ENCODE measurements at places on chromosomes 6 and 20. TPM values are rescaled to one million over a fixed set of nuclear protein-coding genes. Genes with fewer than 3 reads are reported as not detected.

Gene HBS1L
- 77.2 TPM for total RNA-seq

Gene B3GAT2
- 1.8 TPM for total RNA-seq

Gene SLA2
- total RNA-seq: 0.77 TPM

Gene GFOD1
- 0.98 TPM for total RNA-seq

Gene COL21A1
- 20.5 TPM for total RNA-seq

Gene MEI4
- total RNA-seq: 2.6 TPM

Gene MCCD1
- not detected for total RNA-seq

Gene ADGB
- 0.04 TPM for total RNA-seq

Gene ESR1
- total RNA-seq: not detected

Gene PAK5
- total RNA-seq: 12.2 TPM

Gene FOXC1
- total RNA-seq: 1.1 TPM

Gene RNF39
- not detected for total RNA-seq

Gene POU5F1
- total RNA-seq: 0.49 TPM

Gene PNLDC1
- total RNA-seq: not detected

Gene SLC17A1
- total RNA-seq: 0.49 TPM

Gene PPIL1
- total RNA-seq: 53.2 TPM

Gene PRELID3B
- 52.8 TPM for total RNA-seq

Gene GPX5
- not detected for total RNA-seq

Measured in progenitor cell of endocrine pancreas (in vitro differentiated cells).